GDM1 (cell line): ENCODE measurements at places on chromosomes 3 and 15.
A peak's percentile ranks its signal among the peaks of the same experiment; 100 is the strongest.

- no peak for DNase-seq
Observed at GRCh38 chr3:20054549-20054987, 14.3 kb downstream of the KAT2B start.

DNA sequence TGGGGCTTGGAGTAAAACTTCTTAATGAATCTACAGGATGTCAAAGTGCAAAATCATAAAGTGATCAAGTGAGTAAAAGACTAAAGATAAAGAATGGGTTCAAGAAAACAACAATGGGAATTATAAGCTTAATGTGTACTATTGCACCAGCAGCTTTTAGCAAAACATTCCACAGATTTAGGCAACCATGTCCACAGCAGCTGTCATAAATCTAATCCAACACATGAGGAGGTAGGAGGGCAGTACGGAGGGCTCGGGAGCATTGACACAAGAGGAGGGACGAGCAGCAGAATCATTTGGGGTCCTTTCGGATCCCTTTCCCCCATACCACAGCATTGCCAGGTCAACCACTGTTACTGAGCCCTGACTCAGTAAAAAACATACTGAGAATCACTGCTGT, 464.3 kb upstream of the WNT5A start:
- no peak for DNase-seq

DNA sequence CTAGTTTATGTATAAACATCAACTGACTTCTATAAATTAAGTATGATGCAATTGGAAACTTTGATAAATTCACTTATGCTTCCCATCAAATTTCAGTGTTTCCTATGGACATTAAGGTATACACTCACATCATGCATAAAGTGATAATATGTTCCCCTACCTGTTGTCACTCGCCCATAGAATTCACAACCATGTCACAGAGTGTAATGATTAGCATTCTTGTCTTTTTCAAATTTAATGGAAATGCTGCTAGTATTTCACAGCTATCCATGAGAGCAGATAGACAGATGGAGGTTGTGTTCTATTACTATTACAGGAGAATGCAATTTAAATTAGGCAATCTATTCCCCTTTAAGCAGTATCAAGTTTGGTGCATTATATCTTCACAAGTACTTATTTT, 984 bp downstream of the PLSCR4 start:
- no peak for DNase-seq

- DNase-seq, result no peak
Observed at GRCh38 chr3:152292366-152292765, 23.6 kb downstream of the MBNL1 start.

- no peak for DNase-seq
Observed at GRCh38 chr15:82890995-82891390, 61.5 kb downstream of the HOMER2 start.

DNA sequence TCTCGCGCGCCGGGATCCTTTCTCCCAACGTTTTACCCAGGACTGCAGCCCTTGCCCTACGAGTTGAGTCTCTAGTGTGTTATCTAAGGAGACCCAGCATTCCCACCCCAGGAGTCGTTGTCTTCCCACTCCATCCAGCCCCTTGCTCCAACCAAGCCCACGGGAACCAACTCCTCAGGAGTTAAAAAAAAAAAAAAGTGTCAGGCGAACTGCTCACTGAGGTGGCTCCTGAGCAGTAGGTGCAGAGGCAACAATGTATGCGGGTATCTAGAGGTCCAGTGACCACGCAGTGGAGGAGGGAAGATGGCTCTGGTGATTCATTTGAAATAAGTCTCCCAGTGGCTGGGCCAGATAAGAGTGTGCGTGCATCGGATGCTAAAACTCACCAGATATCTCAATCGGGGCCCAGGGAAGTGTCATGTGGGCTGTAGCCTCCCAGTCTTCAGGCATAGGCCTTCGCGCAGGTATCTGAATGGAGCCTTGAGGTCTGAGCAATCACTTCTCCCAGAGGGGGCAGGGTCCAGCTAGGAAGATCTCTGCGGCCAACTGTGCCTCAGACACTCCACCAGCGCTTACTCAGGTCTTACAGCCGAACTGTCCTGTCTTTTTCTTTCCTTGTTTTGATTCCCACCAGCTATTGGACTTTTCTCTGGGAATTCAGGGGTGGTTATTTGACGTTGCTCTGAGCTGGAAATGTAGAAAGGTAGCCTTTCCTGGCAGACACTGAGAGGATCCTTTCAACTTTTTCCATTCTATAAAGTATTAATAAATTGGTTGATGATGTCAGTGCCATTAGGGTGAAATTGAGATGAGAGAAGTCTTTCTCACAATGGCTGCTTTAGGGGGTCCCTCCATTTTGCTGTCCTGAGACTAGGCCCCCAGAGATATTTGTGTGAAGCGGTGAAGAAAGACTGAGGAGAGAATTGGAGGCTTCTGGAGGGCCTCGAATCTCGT, 21.0 kb downstream of the ZIC4 start:
- DNase-seq, result no peak

DNA sequence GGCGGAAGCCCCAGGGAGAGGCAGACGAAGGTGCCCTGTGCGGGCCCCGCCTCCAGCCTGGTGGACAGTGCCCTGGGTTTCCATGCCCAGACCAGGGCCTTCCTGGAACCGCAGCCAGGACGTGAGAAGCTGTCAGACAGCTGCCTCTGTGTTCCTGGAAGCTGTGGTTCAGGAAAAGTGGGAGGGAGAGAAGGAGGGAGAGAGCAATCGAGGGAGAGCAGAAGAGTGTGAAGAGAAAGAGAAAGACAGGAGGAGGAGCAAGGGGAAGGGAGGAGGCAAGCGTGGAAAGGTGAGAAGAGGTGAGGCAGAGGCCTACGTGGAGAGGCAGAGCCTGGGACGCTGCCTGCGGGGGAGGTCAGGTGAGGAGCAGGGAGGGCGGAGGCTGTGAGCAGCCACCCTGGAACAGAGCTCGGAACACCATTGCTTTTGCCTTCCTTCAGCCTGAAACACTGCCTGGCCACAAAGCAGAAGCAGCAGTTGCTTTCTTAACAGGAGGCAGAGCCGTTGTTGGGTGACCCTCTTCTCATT, 18.6 kb downstream of the ZDHHC19 start:
- DNase-seq, result no peak

- DNase-seq, result no peak
Observed at GRCh38 chr3:58183221-58183620, 27.6 kb downstream of the DNASE1L3 start.

DNA sequence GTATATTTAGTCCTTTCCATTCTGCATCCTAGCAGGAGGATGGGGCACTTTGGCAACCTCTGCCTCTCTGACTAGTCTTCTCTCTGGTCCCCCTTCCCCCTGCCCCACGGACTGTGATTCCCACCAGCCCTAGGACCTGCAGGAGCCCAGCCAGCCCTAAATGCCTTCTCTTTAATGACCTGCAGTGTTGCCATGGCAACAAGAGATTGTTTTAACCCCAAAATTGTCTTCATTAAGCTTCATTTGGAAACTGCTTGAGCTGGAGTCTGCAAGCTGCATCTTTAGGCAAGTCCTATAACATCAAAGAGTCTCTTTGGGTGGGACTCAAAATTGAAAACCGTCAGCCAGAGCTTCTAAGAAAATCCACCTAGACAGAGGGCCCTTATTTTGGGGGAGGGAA, 59.7 kb upstream of the ANKRD34C start:
- DNase-seq, result no peak

GRCh38 chr3:112519424-112520001, 20.2 kb upstream of the BTLA start:
- DNase-seq, result peak; percentile 74

GRCh38 chr3:5657106-5657505, 469.6 kb downstream of the EDEM1 start:
- no peak for DNase-seq

DNA sequence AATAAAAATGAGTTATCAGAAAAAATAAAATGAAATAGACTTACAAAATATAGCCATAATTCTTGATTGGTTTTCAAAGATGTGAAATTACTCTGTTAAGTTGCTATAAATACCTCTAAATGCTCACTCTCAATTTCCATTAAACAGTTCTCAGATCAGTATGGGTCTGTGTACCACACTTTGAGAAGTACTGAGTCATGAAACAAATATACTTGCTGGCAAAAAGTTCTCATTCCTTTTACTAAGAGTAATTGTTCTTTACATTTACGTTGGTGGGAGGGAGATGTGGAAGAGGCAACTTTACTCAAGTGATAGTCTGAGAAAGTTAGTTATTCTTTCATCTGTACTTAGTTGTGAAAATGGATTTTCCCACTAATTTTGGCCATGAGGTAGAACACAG, 96.3 kb downstream of the ZNF385D start:
- no peak for DNase-seq

DNA sequence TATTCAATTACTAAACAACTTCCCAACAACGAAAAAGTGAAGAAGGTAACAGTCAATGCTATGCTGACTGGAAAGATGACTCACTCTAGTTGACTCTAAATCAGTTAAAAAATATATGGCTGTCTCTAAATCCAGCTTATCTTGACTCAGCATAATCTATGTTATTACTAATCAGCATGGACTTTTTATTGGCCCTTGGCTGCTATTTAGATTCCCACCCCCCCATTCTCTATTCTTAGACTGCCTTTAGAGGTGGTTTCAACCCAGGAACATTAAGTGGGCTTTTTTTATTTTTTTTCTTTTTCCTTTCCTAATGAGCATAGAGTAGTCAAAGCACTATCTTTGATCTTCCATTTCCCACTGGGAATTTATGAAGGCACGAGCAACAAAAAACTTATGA, 1.9 kb downstream of the PCOLCE2 start:
- no peak for DNase-seq

GRCh38 chr15:93451822-93452221, 362.8 kb upstream of the RGMA start:
- DNase-seq, result no peak

- DNase-seq, result no peak
Observed at GRCh38 chr15:39870537-39870936, 49.5 kb downstream of the GPR176 start.

- no peak for DNase-seq
Observed at GRCh38 chr3:156059950-156060501, 60.4 kb upstream of the KCNAB1 start.

- no peak for DNase-seq
Observed at GRCh38 chr3:196220991-196221390, 4.7 kb downstream of the SLC51A start.

- DNase-seq, result no peak
Observed at GRCh38 chr3:182967218-182968204, 12.8 kb downstream of the DCUN1D1 start.

DNA sequence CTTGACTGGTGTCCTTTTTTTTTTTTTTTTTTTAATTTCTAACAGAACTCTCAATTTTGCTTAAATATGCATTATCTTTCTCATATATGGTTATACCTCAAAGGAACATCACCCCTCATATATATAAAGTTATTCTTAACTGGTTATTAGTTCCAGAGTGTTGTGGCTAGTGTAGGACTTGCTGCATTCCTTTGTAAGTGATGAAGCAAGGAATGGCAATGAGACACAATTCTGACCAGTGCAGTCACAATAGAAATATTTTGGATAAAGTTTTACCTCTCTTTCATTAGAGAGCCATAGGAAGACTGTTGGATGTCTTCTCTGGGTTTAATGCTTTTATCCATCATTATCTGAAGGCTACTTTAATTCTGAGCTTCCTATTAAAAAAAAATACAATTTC, 75.5 kb upstream of the CBLB start:
- DNase-seq, result no peak

- no peak for DNase-seq
Observed at GRCh38 chr3:124084022-124084881, 92.3 kb upstream of the ROPN1 start.

DNA sequence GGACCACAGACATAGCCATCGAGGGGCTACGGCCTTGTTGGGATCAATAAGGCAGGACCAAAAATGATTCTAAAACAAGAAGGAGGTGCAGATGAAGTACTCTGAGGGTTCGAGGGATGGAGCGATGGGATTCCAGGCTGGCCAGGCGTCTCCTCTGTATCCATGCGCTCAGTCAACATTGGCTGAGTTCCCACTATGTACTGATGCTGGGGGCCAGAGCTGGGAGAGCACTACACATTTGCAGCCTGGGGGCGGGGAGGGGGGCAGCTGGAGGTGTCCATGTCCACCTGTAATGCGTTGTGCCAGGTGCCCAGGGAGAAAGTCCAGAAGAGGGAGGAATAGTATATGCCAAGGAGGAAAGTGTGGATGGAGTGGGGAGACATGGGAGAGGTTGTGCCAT, 81.5 kb downstream of the AAGAB start:
- DNase-seq, result no peak

DNA sequence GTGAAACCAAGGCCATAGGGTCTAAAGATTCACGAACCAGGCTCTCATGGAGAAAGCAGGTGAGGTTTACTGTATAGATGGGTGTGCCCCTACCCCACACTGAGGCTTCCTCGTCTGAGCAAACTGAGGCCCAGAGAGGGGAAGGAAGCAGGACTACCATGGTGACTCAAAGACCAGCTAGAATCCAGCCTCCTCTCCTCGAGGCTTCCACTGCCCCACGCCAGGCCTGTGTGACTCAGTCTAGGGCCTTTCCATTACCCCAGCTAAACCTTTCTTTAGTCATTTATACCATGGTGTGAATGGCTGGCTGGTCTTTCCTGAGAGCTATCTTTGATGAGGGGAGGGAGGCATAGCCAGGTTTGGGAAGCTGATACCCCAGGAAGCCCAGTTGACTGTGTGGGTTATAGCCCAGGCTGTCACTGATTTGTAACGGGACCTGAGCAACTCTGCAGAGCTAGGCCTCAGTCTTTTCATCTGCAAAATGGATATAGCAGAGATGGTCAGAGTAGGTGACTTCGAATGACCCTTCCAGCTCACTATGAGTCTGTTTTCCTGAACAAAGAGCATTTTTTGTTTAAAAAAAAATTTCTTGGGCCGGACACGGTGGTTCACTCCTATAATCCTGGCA, 3.0 kb upstream of the RHO start:
- DNase-seq, result no peak

GRCh38 chr3:79361748-79362378, 405.9 kb downstream of the ROBO1 start:
- DNase-seq, result no peak

DNA sequence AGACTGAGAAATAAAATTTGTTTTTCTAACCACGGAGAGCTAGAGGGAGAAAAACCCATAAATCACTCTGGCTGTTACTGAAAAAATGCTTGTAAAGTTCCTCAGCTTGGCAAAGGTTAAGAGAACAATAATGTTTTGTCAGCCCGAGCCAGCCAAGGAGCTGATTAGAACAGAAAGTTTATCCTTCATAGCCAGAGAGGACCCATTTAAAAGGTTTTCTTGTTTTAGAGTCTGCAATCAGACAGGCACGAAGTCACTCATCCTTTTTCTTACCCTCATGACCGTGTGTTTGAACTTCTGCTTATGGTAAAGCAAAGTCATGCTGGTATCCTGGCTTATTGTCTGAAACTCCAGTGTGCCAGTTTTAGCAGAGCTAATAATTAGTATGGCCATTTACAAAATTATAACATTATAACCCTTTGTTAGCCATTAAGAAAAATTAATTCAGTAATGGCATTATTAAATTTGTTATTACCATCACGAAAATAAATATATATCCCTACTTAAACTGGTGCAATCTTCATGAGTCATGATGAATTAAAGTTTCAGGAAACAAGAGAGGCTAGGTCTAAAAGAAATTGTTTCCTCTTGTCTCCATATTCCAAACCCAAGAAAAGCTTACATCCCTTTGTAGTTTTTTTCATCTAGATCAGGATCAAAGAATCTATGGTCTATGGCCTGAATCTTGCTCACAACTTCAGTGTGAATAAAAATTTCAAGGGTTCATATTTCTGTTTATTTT, 13.5 kb upstream of the STXBP5L start:
- DNase-seq, result no peak

- no peak for DNase-seq
Observed at GRCh38 chr15:49154359-49154758, 1.0 kb downstream of the COPS2 start.
